CD4-positive, alpha-beta memory T cell (primary cell): ENCODE measurements at places on chromosomes 13 and 19. TPM values are rescaled to one million over a fixed set of nuclear protein-coding genes. Genes with fewer than 3 reads are reported as not detected.

DNA sequence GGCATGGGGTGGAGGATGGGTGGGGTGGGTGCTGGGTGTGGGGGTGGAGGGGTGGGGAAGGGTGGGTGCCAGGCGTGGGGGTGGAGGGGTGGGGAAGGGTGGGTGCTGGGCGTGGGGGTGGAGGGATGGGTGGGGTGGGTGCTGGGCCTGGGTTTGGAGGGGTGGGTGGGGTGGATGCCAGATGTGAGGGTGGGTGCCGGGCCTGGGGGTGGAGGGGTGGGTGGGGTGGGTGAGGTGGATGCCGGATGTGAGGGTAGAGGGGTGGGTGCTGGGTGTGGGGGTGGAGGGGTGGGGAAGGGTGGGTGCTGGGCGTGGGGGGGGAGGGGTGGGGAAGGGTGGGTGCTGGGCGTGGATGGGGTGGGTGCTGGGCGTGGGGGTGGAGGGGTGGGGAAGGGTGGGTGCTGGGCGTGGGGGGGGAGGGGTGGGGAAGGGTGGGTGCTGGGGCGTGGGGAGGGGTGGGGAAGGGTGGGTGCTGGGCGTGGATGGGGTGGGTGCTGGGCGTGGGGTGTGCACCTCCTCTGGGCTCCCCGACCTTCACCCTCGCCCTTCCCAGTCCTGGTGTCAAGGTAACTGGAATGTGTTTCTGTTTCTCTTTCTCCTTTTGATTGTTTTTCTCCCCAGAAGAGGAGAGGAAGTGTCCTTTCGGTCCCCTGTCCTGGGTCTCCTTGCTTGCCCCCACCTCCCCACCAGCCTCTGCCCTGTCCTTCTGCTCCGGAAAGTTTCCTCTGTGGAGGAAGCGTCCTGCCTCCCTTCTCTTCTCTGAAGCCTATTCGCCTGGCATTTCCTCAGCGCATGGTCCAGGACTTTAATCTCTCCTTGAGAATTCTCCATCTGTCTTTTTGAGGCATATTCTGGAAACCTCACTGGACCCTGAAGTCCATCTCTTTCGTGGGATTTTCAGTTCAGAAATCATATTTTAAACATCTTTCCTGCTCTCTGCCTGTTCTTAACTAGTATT is 22.9 kb upstream of the CFAP97D2 start:
- DNase-seq = peak; percentile 47

Gene ADAT3
- polyA plus RNA-seq = 3.9 TPM

DNA sequence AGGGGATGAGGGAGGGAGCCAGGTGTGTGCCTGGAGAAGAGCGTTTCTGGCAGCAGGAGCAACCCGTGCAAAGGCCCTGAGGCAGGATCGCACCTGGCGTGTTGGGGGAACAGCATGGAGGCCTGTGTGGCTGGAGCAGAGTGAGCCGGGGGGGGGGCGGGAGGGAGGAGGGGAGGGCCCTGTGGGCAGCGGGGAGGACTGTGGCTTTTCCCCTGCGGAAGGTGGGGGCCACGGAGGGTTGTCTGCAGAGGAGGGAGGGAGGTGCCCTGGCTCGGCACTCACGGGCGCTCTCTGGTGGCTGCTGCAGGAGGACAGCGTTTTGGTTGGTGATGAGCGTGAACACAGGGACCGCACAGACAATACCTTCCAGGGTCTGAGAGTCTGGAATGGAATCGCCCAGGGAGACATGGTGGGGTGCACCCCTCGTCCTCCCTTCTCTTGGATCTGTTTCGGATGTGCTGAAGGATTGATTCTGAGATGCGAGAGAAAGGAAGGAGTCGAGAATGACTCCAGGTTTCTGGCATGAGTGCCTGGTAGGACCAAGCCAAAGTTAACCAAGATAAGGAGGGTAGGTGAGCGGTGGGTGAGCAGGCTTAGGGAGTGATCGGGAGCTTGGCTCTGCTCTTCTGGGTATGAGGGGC is 6.5 kb downstream of the RAB11B start:
- peak; percentile 81 for DNase-seq

GRCh38 chr13:111115965-111116521 is 933 bp downstream of the ARHGEF7 start:
- DNase-seq = no peak

Gene RCBTB2
- polyA plus RNA-seq = 46.5 TPM

- no peak for DNase-seq
Observed at GRCh38 chr19:32828139-32828538, 41.4 kb downstream of the SLC7A9 start.

Gene PSG5
- polyA plus RNA-seq = not detected

GRCh38 chr13:27008733-27009132 is 162.9 kb downstream of the USP12 start:
- no peak for DNase-seq

- DNase-seq = peak; percentile 80
Observed at GRCh38 chr19:873084-873483, 13.6 kb downstream of the CFD start.

GRCh38 chr19:36013280-36014011 is 567 bp downstream of the ALKBH6 start:
- no peak for DNase-seq

DNA sequence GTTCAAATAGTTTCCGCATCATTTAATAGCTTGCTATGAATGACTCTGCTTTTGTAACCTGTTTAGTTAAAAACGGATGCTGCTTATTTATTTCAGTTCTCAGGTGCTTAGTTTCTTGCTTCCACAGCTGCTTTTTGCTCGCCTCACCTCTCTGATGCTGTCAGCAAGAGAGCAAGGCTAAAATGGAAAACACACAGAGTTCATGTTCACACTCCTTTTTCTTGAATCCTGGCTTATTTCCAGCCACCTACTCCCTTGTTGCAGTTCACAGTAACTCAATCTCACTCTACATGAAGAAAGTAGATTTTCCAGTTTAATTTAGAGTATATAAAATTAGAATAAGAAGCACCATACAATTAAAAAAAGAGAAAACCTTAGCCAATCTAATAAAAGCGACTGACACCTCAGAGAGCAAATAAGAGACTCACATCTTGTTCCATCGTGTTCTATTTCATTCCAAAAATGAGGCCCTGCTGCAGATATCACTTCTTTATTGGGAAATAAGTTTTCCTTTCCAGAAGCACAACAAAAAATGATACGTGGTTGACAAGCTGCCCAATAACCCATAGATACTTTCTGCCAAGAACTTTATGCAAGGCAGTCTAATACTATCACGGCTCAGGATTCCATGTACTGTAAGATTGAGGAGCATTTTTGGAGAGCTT is 326.1 kb upstream of the SLITRK1 start:
- no peak for DNase-seq

DNA sequence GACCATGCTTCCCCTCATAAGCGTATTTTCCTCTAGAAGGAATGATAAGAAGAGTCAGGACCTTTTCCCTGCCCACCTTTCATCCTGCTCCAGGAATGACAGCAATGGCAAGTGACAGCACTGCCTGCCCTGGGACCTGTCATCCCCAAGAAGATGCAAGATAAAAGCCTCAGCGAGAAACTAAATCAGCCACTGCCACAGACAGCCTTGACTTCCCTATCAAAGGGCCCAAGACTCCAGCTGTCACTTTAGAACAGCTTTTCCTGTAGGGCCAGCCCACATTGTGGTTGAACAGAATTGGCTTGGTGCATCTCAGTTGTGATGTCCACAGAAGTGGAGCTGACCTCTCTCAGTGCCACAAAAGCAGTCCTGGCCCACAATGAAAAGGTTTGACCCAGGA is 1.1 kb downstream of the RAB8A start:
- no peak for DNase-seq

DNA sequence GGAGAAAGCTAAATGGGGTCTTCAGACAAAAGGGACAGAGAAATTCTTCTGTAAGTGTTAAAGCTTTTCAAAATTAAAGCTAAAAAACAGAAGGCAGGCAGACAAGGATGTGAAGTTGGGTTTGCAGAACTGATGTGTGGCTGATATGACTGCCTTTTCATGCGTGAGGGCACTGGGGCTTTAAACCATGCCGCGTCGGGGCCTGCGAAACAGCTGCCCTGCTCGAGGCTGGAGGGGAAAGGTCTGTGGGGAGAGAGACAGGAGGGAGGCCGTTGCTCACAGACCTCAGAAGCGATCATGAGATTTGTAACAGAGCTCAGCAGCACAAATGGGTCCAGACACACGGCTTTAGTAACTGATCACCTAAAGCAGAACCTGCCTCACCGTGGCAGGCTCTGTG is 23.5 kb downstream of the CAPS start:
- DNase-seq = no peak

- DNase-seq = no peak
Observed at GRCh38 chr19:12648088-12648487, 18.5 kb downstream of the MAN2B1 start.

- DNase-seq = no peak
Observed at GRCh38 chr13:106496072-106496997, 39.1 kb downstream of the EFNB2 start.

Gene YJEFN3
- 0.25 TPM for polyA plus RNA-seq

Gene SKA3
- polyA plus RNA-seq = not detected
